ENCODE measurements at places on chromosomes 12 and 14.

- no peak for DNase-seq
Measured at GRCh38 chr12:55681142-55682077, 26.3 kb downstream of the ITGA7 start.

DNA sequence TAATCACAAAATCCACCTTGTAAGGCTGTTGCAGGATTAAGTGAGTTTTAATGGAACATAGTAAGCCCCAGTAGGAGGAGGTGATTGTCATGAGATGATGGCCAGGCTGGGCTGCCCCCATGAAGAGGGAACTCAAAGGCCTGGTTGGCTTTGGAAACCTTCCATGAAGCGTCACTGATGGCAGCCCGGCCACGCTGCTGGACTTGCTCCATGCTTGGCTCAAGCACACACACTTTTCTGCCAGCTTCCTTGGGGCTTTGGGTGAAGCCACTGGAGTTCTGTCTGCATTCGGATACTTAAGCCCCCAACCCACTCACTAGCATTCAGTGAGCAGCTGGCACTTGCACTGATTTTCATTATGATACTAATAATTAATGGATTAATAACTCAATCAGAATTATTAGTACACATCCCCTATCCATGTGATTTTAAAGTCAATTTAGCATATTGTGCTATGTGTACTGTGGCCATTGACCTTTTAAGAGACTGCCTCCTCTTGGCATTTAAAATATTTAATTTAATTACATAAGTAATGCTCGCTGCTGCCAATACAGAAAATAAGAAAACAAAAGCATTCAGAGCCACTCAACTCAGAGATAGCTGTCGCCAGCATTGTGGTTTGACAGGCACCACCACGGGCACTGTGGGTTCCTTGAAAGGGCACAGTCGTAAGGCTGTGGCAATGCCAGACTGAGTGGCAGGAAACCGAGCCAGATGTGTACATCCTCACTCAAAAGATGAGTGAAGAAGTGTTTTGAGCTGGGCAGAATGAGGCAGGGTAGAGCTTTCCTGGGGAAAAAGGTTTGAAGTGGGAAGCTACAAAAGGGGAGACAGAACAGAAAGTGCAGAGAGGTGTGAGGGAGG lies 15.9 kb downstream of the KRT85 start:
- no peak for DNase-seq

- DNase-seq = no peak
Measured at GRCh38 chr14:104858811-104859426, 6.1 kb upstream of the CEP170B start.

- no peak for DNase-seq
Measured at GRCh38 chr12:126747530-126748149, 1519.3 kb upstream of the TMEM132C start.

DNA sequence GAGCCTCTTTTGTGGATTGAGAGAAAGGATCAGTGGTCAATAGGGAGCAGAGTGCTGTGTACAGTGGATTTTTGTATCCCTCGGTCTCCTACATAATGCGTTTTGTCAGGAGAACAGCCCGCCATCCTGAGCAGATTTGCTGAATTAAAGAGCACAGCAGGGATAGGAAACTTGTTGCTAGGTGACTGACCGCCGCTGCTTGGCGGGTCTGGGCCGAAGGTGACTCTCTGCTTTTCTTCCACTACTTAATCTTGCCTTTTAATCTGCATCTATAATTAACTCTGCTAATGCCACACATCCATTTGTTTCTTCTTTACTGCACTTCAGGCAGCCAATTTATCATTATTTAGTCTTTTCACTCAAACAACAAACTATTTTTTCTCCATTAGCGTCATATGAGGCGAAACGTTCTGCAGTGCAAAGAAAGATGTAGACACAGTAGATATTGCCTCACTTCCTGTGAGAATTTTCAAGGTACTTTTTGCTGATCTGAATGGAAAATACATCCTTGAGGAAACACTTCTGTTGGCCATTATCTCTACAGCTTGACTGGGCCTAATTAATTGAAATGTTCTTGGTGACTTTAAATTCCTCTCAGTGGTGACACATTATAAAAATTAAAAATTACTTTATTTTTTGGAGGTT lies 108.0 kb downstream of the PPM1A start:
- no peak for DNase-seq

- DNase-seq = no peak
Measured at GRCh38 chr14:62079038-62079437, 316.8 kb downstream of the SNAPC1 start.

DNA sequence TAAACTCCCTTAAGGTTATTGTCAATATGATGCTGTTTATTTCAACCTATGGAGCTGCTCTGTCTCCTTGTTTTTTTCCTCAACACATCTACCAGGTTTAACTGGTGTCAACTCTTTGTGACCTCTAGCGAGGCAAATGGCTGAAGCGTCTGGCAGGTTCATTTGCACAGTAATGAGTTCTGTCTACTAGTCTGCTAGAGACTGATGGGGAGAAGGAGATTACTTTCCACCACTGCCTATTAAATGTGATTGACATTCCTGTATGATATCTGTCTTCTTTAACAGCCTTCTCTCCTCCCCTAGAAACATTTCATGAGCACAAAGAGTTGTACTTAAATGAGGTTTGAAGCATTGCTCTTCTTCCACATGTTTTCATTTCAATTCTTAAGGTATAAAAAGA lies 253.7 kb downstream of the SLC6A15 start:
- no peak for DNase-seq

- DNase-seq = no peak
Measured at GRCh38 chr12:24929953-24930352, 18.9 kb downstream of the BCAT1 start.

DNA sequence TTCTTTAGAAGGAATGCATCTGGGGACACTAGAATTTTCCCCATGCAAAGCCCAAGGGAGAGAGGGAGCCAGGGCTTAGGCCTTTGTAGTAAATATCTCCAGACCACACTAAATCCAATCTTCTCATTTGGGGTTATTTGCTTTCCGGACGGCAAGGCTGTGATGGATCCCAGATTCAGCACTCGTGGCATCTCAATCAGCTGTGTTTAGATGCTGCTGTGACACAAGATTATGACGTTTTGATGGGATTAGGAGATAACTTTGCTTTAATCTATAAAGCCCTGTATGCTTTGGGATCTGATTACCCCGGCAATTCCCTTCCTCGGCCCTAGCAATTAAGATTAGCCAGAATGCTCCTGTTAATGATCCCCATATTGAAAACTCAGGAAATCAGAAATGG lies 686.7 kb upstream of the TBX3 start:
- DNase-seq = no peak

GRCh38 chr12:19991146-19991545 lies 377.2 kb upstream of the PDE3A start:
- no peak for DNase-seq

DNA sequence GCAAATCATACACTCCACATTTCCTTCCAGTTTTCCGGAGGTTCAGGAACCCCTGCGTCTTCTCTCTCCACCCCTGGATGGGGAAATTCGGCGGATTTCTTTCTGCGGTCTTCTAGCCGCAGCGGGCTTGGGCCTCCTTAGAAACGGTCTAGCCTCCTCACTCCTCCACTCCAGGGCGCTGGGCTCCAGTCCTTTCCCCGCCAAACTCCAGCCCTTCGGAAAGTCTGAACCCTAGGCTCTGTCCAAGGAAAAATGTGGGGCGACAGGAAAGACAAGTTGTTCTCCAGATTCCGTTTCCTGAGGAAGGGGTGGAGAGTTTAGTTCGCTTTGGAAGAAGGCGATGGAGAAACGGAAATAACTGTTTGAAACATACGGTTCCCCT lies 1.4 kb upstream of the HOXC10 start:
- DNase-seq = no peak

DNA sequence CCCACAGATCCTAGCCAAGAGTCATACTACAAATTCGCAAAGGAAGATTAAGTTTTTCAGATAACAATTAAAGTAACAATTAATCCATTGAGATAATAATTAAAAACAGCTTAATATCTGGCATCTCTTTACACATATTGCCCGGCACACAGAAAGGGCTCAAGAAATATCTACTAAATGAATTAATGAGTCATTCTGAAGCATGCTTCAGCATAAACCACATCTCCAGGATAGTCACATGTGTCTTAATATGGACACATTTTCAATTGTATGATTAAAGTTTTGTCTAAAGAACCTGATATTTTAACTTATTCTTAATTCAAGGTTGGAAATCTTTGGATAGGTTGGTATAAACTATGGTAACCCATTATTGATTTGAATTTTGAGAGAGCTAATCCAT lies 9.6 kb downstream of the ITPR2 start:
- DNase-seq = no peak

DNA sequence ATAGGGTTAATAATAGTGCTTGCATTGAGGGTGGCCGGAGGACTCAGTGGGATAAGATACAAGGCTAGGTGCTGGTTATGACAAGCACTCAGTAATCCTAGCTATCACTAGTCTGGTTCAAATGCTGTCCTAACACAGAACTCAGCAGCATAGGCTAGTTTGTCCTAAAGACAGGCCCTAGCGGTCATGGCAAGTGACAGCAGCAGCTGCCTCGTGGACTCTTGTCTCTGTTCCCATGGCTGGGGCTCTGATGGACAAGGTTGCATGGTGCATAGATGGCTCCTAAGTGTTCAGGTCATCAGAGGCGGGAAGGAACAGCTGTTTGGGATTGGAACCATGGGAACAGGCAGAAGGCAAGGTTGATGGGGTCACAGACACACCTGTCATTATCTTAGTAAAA lies 42.4 kb upstream of the IGF1 start:
- DNase-seq = no peak

GRCh38 chr12:58803908-58804307 lies 116.4 kb downstream of the LRIG3 start:
- DNase-seq = no peak

GRCh38 chr12:68392376-68392775 lies 60.2 kb upstream of the MDM1 start:
- DNase-seq = no peak

GRCh38 chr12:114710151-114710550 lies 26.2 kb upstream of the TBX3 start:
- no peak for DNase-seq

DNA sequence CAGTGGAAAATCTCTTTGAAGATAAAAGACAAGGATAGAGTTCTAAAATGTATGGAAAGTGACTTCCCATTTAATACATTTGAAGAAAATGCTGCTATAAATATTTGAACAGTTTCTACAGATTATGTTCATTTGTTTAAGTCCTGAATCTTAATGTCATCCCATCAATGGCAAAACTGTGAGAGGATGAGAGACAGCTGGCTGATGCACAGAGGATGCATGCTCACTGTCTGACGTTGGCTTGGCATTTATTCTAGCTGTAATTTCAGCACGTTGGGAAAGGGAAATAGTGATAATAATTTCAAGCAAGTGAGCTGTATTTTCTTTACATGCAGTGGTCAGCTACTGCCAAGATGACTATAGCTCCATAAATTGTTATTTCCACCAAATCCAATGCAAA lies 40.5 kb downstream of the PPFIA2 start:
- DNase-seq = no peak

GRCh38 chr12:105469701-105470100 lies 139.2 kb downstream of the C12orf75 start:
- DNase-seq = no peak

- no peak for DNase-seq
Measured at GRCh38 chr14:76868454-76869170, 42.4 kb downstream of the LRRC74A start.

- DNase-seq = no peak
Measured at GRCh38 chr14:68554231-68554630, 238.6 kb downstream of the ZFP36L1 start.

GRCh38 chr14:75059642-75060041 lies 4.2 kb downstream of the ACYP1 start:
- DNase-seq = no peak

DNA sequence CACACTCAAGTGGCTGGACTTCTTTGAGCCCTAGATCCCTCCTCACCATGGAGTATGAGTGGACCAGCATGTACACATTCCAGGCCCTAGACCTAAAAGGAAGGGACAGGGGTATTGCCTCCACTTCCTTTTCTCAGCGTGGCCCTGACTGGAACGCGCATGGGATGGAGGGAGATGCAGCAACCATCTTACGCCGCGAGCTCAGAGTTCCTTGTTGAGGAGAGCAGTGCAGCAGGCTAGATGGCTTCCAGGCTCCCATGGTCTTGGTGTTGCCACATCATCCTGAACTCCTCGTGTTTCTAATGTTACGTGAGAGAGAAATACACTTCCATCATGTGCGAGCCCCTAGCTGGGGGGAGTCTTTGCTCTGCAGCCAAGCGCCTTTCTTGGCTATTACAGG lies 61.8 kb upstream of the DIO3 start:
- no peak for DNase-seq

DNA sequence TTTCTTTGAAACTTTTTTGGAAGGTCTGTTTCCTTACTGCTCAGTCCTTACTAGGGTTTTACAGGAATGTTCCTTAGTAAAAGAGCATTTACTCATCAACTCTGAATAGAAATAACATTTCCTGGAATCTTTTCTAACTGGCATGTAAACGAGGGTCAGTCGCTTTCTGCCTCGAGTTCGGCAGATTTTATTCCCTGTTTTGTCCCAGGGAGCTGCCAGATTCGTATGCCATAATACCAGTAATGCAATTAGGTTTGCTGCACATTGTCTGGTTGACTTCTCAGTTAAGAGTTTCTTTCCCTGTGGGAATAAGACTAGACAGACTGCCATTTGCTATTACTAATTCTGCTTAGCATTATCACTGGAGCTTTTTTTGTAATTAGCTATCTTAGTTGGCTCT lies 91.9 kb downstream of the VRK1 start:
- DNase-seq = no peak

DNA sequence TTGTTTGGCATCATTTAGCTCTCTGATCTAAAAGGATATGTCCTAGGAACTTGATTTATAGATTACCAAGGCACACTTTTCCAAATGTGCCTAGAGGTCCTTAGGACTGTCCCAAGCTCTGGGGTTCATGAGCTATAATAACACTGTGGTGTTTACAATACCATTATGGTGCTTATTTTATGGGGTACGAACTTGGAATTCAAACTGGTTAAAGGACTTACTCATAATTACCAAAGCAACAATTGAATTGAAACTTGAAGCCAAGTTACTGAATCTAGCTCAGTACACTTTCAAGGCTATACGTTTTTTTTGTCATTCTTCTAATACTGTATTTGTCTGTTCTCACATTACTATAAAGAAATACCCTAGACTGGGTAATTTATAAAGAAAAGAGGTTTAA lies 9.6 kb upstream of the TEP1 start:
- DNase-seq = no peak

All from stimulated activated CD4-positive, alpha-beta T cell treated with anti-CD3 and anti-CD28 coated beads, Interleukin-1b, Interleukin-23, amount 100 ng/mL, for 1 hour (primary cell).